Hematopoietic multipotent progenitor cell (in vitro differentiated cells): ENCODE measurements at places on chromosomes 4 and X. TPM values are rescaled to one million over a fixed set of nuclear protein-coding genes. Genes with fewer than 3 reads are reported as not detected.

Gene MAGEA10
- not detected for total RNA-seq

Gene SH2D1A
- 5.9 TPM for total RNA-seq

- DNase-seq, result no peak
Observed at GRCh38 chr4:6748286-6748685, 32.3 kb downstream of the BLOC1S4 start.

- no peak for DNase-seq
Observed at GRCh38 chr4:70236125-70236524, 6.3 kb upstream of the CSN3 start.

DNA sequence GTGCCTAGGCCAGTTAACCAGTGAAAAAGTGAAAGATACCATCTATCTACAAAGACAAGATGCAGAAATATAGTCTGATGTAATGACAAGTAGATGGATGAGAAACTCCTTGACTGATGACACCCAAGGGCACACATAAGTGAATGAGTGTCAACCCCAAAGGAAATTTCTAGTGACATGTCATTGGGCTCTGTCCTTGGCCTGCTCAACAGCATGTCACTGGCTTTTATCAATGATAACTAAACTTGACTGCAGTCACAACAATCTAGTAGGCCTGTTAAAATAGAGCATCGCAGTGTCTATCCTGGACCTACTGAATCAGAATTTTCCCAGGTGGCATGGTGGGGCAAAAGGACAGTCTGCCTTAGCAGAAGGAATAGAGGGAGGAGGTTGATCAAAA, 155.8 kb downstream of the TSPAN5 start:
- no peak for DNase-seq

GRCh38 chr4:183967266-183967665, 62.2 kb downstream of the STOX2 start:
- no peak for DNase-seq

DNA sequence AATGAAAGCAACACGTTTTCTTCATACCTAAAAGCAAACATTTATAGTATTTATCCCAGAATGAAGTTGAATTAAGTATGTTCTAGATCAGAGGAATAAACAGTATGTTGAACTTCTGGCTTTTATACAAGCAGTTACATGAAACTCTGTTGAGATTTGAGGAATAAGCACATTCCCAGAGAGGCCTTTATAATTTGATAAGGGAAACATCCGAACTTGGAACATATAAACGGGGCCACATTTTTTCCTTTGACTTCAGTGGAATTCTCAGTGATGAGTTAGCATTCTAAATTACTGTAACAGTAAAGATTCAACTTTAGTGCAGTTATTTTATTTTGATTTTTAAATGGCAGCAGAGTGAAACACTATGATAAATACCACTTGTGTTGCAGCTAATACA, 119.5 kb downstream of the GLRA3 start:
- DNase-seq, result no peak

DNA sequence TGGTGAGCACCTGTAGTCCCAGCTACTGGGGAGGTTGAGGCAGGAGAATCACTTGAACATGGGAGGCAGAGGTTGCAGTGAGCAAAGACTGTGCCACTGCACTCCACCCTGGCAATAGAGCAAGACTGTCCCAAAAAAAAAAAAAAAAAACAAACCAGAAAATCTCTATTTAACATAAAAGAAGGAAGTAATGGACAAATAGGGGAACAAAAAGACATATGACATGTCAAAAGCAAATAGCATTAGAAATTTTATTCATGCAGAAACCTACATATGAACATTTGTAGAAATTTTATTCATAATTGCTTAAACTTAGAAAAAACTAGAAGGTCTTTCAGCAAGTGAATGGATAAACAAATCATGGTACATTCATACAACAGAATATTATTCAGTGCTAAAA, 97.1 kb upstream of the SH3RF1 start:
- no peak for DNase-seq

DNA sequence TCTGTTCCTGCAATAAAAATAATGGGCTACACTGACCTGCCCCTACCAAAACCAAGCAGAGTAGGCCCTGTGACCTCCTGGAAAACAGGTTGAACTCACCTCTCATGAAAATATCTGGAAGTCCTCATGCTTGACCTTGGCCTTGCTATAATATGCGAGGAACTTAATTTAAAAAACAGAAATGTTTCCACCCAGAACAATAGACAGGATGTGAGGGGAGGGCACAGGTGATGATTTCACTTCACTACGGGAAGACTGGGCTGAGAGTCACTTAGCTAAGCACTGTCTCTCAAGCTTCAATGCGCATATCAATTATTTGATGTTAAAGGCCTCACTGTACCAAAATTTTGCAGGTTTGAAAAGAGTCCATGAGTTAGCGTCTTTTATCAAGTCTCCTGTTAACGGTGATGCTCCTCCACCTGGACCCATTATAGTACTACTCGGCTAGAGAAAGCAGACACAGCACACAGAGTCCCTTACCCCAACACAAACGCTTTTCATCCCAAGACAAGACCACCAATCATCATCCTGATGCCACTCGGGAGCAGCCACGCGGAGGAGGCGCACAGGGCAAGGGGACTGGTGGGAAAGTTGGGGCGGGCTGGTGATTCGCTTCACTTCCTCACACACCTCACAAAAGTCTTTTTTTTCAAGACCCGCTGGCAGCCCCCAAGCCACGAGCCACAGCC, 25.9 kb downstream of the ZNF721 start:
- DNase-seq, result no peak

GRCh38 chrX:21929209-21929608, 11.3 kb upstream of the SMS start:
- DNase-seq, result no peak

GRCh38 chr4:30714408-30715031, 5.6 kb upstream of the PCDH7 start:
- no peak for DNase-seq

DNA sequence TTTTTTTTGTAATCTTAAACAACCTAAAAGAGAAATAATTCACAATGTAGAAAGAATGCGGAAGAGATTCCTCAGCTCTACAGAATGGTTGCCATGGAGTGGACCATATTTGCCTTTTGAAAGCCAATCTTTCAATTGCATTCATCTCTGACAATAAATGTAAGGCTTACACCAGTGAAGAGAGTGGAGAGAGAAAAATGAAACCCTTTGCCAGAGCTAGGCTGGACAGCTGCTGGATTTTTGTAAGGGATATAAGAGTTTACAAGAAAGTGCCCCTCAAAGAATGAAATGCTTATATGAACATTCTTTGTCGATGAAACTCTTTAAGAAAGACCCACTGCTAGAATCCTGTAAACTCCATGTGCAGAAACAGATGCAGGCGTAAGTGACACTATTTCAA, 66.0 kb upstream of the FAT1 start:
- no peak for DNase-seq

DNA sequence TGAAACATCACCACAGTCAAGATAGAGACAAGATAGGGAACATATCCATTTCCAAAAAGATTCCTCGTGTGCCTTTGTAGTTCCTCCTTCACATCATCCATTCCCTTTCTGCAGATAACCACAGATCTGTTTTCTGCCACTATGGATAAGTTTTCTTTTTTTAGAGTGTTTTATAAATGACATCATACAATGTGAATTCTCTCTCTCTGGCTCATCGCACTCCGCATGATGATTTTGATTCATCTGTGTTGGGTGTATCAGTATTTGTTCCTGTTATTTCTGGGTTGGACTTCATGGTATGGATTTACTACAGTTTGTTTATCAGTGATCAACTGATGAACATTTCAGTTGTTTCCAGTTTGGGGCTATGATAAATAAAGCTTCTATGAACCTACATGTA, 23.2 kb upstream of the ANXA3 start:
- DNase-seq, result no peak

GRCh38 chr4:5465529-5465928, 242.8 kb downstream of the EVC2 start:
- no peak for DNase-seq

DNA sequence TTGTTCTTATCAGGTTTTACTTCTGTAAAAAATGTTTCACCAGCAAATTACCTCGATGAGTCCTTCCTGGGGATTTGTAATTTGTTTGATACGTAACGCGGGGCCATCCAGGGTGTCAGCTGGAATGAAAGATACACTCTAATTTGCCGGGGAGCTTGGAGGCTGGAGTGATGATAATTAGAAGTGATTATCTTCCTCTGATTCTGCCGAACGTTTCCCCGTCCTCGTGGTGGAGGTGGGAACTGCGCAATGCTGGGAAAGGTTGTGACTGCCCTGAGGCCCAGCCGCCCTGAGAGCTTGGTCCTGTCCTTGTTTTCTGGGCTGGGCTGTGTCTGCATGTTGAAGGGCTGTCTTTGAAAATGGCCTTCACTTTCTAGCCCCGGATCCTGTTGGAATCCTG, 48.0 kb downstream of the SORCS2 start:
- no peak for DNase-seq

DNA sequence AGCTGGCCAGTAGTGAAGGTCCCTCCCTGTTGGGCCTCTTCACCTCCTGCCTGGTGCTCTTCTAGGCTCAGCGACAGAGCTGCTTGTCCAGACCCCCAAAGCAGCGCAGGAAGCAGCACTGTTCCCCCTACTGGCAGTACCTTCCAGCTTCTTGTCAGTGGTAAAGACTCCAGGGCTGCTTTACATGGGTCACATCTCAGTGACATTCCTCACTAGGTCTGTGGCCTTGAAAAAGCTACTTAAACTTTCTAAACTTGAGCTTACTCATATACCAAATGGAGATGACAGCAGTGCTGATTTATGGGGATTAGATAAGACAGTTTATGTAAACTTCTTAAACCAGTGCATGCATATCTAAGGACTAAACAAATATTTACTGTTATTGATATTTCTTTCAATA, 117.3 kb downstream of the FAT4 start:
- no peak for DNase-seq

DNA sequence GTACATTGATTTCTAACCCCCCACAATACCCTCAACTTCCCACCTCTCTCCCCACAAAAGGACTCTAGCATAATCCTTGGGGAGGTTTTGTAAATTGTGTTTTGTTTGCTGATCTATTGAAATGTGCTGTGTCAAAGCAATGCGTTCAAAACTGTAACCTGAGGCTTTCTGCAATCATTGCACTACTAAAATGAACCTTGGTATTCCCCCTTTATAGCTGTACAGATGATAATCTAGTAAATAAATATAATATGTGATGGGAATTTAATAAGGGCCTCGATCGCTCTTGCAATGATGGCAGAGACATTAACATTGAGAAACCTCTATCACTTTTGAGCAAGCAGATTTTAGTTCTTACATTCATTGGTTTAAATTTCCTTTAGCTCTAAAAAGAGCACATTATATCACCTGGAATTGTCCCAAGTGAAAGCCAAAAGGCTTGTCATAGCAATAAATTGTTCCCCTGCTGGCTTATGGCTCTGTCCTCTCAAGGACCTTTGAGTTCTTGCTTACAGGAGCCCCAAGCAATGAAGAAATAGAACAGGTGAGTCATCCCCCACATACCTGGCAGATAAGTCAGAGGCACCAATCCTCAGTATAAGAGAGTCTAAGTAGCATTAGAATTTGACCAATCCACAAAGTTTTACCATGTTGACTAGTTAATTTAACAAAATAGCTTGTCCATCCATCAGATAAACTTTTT, 18.4 kb upstream of the ACE2 start:
- no peak for DNase-seq

DNA sequence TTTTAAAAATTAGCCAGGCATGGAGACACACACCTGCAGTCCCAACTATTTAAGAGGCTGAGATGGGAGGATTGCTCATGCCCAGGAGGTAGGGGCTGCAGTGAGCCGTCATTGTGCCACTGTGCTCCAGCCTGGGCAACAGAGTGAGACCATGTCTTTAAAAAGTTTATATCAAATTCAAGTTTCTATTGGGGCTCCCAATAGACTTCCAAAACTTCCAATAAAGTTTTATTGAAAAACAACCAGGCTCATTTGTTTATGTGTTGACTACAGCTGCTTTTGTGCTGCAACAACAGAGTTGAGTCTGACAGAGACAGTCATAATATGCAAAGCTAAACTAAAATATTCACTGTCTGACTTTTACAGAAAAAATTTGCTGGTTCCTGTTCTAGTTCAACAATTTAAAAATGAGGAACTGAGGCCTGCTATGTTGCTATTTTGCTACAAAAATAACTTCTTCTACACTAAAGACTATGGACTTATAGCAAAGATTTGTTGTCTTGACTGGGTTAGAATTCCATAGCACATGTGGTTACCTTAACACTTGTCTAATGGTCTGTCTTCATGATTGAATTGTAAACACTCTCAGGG, 63.3 kb upstream of the RELL1 start:
- DNase-seq, result no peak
